Regular cardiac myocyte (primary cell): ENCODE measurements at places on chromosomes 3 and 15. TPM values are rescaled to one million over a fixed set of nuclear protein-coding genes. Genes with fewer than 3 reads are reported as not detected.

The CMTM7 gene
- 7.6 and 10.5 TPM in 2 replicates for total RNA-seq

The COL6A6 gene
- under 0.01 TPM in 2 replicates for total RNA-seq

The SLC27A2 gene
- under 0.01 and 2.3 TPM in 2 replicates for total RNA-seq

The EPHB1 gene
- total RNA-seq: 0.56 and 1.5 TPM in 2 replicates

The SSUH2 gene
- total RNA-seq: not detected in 2 replicates

The GRIP2 gene
- total RNA-seq: 0.19 and 1.1 TPM in 2 replicates

The GABRG3 gene
- not detected in 2 replicates for total RNA-seq
